Stimulated activated CD8-positive, alpha-beta memory T cell treated with anti-CD3 and anti-CD28 coated beads, Interleukin-15, amount 100 ng/mL, for 4 hours (primary cell): ENCODE measurements at places on chromosomes 12 and 14.

DNA sequence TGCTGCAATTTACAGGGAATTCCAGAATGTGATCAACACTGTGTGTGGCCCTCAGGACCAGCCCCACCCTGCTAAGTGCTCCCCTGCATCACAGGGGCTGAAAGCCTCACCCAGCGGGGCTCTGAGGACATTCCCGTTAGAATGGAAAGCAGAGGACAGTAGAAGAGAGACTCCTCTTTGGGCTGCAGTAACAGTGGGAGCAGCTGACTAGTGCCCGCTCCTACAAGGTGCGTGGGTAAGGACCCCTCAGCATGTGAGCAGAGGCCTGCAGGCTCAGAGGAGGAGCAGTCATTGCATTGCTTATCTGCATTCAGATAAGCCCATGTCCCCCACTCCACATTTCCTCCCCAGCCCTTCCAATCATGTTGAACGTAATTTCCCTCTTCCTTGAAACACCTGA is 120.1 kb downstream of the ITPR2 start:
- DNase-seq: no peak

DNA sequence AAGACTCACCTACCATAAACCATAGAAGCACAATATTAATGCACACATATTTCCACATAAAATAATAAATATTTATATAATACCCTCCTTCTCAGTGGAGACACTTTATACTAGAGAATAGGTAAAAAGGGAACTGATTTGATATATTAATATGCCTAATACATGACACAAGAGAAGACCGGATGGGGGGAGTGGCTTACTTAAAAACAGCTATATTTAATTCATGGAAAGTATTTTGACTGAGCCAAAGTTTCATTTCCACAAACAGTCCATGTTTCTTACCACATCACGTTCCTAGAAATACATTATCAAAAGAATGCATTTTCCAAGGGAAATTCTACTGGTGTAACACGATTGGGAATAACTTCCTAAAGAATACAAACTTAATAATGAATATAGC is 63.4 kb downstream of the ITPR2 start:
- DNase-seq: no peak

DNA sequence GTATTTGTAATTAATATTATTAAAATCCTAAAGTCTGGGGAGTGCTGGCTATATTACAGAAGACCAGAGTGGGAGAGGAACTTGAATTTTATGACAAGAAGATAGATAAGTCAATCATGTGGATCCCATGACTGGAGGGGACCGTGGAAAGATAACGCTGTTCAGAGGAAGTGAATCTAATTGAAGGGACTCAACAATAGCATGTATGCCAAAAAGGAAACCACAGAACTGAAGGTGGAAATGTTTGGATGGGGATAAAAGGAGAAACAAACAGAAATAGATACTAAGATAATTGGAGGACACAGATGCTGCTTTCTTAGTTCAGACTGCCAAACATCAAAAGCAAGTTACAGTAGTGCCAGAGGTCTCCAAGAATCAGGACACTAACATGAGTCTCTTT is 21.1 kb downstream of the OR6J1 start:
- no peak for DNase-seq

GRCh38 chr12:93460003-93460402 is 7.3 kb upstream of the MRPL42 start:
- no peak for DNase-seq

GRCh38 chr12:123532019-123532418 is 1.5 kb downstream of the RILPL1 start:
- no peak for DNase-seq

- no peak for DNase-seq
Observed at GRCh38 chr12:69851976-69852375, 26.9 kb downstream of the MYRFL start.
